Lower leg skin (tissue), 4 donors: ENCODE measurements at places on chromosomes 5 and 9. TPM values are rescaled to one million over a fixed set of nuclear protein-coding genes. Genes with fewer than 3 reads are reported as not detected.

Gene PCDHA1
- not detected for total RNA-seq

Gene IFNB1
- not detected for total RNA-seq

Gene ADAMTS19
- 0.13 TPM for total RNA-seq

Gene PPP3R2
- total RNA-seq = not detected

Gene EIF4EBP3
- 25.6 TPM for total RNA-seq
